Activated CD8-positive, alpha-beta memory T cell treated with anti-CD3 and anti-CD28 coated beads, Interleukin-2, amount 50 U/mL, for 4 hours (primary cell): ENCODE measurements at places on chromosomes 3 and 15.

DNA sequence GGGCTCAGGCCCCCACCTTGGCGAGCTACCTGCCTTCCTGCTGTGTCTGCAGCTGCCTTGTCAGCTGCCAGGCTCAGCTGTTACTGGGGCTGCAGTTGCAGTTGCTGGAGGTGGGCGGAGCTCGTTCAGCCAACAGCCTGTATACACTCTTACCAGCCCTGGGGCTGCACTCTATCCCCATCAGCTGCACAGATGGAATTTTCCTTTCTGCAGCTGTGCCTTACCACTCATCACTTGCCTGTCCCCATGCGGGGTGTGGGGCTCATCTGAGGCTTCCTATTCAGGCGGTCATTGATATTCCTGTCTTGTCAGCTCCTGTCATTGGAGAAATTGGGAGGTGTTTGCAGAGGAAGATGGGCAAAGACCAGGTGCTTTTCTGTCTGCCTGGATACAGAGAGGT is 9.1 kb upstream of the SYN2 start:
- DNase-seq = no peak

GRCh38 chr15:29452881-29453731 is 183.5 kb upstream of the NSMCE3 start:
- DNase-seq = no peak

DNA sequence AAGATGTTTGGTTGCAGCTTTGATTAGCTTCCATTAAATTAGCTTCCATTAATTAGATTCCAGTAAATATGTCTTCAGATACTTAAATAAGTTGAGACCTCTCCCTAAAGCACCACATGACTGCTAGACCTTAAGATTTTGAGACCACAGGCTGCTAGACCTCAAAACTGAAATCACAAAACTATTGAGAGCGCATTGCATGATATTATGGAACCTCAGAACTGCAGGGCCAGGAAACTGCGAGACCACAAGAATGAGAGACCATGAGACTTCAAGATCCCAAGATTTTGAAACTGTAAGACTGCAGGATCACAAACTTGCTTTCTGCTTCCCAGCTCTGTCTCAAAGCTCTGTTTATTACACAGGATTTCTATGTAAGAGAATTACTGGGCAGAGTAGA is 87.4 kb downstream of the TRIM42 start:
- DNase-seq = no peak

DNA sequence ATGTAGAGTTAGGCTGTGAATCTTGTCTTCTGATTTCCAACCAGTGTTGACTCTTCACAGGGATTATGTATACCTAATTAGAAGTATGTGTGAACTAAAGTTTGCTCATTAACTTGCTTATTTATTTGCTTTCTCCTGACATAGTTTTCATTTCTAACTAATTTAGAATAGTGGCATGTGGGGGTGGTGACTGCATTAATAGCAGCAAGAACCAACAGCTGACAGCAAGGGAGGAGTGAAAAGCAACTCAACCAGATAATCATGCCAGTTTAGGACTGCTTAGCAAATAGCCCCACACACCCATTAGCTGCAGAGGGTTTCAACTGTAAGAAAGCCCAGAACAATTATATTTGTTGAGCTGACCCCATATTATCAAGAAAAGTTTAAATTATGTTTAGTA is 3.8 kb downstream of the ST3GAL6 start:
- no peak for DNase-seq

GRCh38 chr15:100170291-100171210 is 171.2 kb downstream of the ADAMTS17 start:
- no peak for DNase-seq

- no peak for DNase-seq
Observed at GRCh38 chr3:11228041-11228440, 44.2 kb upstream of the ATG7 start.

GRCh38 chr3:59313365-59313764 is 263.5 kb upstream of the CFAP20DC start:
- peak; percentile 26 for DNase-seq

DNA sequence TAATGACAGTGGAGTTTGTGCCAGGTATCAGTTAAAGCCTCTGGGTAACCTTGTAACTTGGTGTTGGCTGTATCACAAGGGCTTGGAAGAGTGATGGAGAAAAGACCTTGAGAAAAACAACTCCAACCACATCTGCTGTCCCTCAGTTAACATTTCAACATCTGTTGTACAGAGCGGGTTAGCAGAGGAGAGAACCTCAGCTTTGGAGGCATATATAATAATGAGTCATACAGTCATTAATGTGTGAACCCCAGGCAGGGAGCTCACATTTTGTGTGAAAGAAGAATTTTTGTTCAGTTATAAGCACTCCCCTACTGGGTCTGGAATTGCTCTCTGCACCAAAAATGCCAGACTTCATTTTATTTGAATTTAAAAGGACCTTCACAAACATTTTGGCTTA is 439.5 kb downstream of the PDCD6IP start:
- no peak for DNase-seq

DNA sequence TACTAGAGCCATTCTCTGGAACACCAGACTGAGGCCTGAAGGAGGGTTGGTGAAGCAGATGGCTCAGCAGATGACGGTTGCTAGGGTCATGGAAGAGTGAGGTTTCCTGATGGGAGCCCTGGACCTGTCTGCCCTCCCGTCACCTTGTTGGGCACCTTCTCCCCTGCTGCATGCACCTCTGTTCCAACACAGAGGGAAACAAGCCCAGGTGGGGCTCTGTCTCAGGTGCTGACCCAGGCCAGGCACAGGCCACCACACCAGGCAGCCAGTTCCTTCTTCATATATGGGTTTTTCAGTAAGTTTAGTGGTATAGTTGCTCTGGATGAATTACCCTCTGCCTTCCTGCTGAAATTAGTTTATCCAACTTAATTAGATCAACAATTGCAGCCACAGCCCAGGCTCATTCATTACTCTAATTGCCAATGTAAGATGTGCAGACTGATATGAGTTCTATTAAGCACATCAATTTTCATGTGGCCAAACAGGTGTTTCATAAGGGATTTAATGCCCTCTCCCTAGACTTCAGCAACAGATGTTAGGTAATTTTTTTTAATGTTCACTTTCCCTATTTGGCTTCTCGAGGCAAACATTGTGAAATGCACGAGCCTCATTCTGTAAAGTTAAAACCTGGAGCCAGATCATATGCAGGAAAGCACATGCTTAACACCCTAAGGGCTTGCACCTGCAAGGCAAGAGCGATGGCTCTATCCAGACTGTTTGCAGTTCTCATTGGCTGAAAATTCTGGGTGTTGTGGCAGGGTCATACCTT is 174.8 kb downstream of the CHDH start:
- DNase-seq = no peak

DNA sequence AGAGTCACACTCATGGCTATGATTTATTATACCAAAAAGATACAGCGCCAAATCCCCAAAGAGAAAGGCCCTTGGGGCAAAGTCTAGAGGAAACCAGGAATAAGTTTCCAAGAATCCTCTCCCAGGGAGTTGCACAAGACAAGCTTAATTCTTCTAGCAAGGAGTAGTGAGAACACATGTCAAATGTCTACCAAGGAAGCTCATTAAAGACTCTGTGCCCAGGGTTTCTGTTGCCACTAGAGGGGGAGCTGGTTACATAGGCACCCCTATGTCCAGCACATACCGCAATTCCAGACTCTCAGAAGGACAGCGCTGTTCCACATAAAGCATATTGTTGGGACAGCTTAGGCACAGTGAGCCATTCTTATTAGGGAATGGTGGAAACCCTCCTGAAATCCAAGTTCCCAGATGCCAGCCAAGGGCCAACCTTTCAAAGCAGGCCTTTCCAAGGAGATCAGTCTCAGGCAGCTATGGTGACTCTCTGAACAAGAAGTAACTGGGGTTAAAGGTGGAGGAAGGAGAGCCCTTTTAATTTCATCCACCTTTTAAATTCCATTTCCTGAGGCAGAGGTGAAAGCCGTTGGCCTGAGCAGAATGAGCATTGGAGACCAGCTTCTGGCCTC is 194.2 kb downstream of the UACA start:
- DNase-seq = no peak
